Activated CD8-positive, alpha-beta memory T cell treated with anti-CD3 and anti-CD28 coated beads for 36 hours (primary cell): ENCODE measurements at places on chromosomes 1 and 21. TPM values are rescaled to one million over a fixed set of nuclear protein-coding genes. Genes with fewer than 3 reads are reported as not detected.

The ETV3 gene
- 29.2 TPM for total RNA-seq

The CYP4A11 gene
- not detected for total RNA-seq

The C8B gene
- total RNA-seq, result not detected

The KCNJ10 gene
- not detected for total RNA-seq

The VAV3 gene
- total RNA-seq, result 5.2 TPM

The PCSK9 gene
- not detected for total RNA-seq
